ENCODE measurements at places on chromosomes 7 and 10.
A peak's percentile ranks its signal among the peaks of the same experiment; 100 is the strongest.

- no peak for DNase-seq
These were observed 10.8 kb downstream of the GIMAP6 start for GRCh38 chr7:150621376-150621775.

GRCh38 chr10:92729886-92730285 is 40.1 kb downstream of the HHEX start:
- no peak for DNase-seq

GRCh38 chr10:8053446-8054243 is 843 bp upstream of the GATA3 start:
- DNase-seq: peak; percentile 85

GRCh38 chr10:4623200-4623599 is 202.8 kb upstream of the AKR1E2 start:
- DNase-seq: no peak

DNA sequence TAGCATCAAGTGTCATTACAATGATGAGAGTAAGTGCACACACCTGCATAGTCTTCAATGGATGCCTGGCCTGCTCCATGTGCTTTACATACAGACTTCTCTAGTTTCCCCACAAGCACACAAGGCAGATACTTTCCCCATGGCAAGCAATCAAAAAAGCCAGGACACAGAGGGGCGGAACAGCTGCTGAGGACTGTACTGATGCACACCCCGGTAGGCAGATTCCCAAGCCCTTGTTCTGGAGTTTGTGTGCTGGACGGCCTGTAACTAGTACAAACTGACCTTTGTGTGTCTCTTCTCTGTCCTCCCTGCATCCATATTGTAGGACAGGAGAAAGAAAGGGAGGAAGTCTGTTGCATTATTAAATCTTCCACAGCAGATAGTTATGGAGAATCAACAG is 25.8 kb downstream of the UBE2D4 start:
- no peak for DNase-seq
